Iris pigment epithelial cell (primary cell): ENCODE measurements at places on chromosomes 6 and 20.

DNA sequence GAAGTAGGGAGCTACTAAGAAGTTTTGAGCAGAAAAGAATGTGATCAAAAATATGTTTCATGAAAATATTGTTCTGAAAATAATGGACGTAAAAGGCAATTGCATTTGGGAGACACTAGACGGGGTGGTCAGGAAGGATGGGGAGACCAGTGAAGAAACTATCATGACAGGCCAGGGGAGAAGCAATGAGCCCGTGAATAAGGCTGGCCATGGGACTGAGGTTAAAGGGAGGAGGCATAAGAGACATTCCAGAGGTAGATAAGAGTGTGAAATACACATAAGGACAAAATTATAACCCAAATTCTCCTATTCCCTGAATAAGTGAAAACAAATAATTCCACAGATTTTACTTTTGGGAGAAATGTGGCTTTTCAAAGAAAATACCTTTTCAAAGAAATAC, 51.7 kb downstream of the MARCKS start:
- DNase-seq, result peak; percentile 12

DNA sequence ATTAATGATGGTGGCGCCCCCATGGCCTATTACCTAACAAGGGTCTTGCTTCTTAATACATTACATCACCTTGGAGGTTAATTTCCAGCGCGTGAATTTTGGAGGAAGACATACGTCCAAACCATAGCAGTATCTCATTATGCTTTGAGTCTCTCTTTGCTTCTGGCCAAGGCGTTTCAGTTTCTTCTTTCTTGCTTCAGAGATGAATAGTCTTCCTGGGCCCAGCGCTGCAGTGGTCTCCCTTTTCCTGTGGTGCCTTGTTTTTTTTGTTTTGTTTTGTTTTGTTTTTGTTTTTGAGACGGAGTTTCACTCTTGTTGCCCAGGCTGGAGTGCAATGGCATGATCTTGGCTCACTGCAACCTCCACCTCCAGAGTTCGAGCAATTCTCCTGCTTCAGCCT, 268.4 kb downstream of the SOX4 start:
- no peak for DNase-seq

DNA sequence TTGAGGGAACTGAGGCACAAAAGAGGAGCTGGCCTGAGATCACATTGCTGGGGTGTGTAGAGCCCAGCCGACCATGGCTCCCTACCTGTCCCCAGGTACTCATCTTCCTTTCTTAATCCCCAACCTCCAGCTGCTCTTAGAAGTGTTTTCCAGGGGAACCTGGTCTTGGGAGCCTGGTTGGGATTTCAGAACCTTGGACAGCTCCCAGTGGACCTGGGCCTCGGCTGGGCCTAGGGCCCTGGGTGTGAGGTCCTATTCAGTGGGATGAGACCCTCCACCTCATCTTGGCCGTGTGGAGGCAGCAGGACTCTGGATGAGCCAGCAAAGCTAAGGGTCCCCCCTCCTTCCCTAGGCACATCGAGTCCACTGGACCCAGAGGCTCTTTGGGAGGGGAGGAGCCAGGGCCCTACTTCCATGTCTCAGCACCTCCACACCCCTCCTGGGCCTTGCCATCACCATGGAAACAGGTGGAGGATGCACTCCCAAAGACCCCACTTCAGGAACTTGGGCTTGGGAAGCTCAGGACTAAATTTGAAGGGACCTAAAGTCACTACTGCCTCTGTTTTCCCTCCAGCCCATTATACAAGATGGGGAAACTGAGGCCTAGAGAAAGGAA, 38.5 kb downstream of the DLGAP4 start:
- DNase-seq, result peak; percentile 36

GRCh38 chr6:26071135-26071534, 16.1 kb upstream of the HFE start:
- DNase-seq, result no peak

DNA sequence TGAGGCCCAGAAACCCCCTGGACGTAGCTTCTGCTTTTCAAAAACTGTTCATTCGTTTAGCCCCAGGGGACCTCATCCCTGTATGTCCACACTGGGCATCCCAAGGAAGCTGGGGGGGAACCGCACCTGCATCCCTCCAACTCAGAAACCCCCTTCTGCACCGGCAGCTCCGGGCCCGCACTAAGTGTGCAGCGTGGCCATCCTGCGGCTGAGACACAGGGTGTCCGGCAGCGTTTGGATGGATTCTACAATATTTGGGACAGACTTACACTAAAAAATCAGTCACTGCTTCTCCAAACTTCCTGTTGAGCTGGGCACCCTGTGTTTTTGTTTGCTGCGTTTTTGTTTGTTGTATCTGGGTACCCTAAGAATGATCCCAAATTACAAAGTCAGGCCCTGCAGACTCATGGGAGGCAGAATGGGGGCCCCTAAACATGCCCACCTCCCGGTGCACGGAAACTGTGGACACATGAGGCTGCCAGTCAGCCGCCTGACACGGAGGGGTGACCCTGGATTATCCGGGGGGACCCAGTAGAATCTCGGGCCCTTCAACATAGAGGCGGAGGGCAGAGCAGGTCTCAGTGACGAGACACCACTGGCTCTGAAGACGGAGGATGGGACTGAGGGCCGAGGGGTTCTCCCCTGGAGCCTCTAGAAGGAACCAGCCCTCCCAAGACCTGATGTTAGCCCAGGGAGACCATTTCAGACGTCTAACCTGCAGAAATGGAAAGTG, 88.2 kb upstream of the BHLHE23 start:
- DNase-seq, result no peak

DNA sequence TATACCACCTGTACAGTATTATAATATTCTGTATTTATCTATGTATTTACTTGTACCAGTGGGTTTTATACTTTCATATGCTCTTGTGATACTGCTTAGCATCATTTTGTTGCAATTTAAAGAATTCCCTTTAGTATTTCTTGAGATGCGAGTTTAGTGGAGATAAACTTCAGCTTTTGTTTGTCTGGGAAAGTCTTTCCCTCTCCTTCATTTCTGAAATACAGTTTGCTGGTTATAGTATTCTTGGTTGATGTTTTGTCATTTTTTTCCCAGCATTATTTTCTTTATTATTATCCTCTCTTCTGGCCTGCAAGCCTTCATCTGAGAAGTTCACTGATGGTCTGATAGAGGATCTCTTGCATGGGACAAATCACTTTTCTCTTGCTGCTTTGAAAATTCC, 136.6 kb upstream of the MCHR2 start:
- DNase-seq, result no peak

- peak; percentile 67 for DNase-seq
Observed at GRCh38 chr20:2451939-2452732, 18.5 kb downstream of the SNRPB start.

- no peak for DNase-seq
Observed at GRCh38 chr20:8808202-8808535, 260.7 kb upstream of the PLCB4 start.

DNA sequence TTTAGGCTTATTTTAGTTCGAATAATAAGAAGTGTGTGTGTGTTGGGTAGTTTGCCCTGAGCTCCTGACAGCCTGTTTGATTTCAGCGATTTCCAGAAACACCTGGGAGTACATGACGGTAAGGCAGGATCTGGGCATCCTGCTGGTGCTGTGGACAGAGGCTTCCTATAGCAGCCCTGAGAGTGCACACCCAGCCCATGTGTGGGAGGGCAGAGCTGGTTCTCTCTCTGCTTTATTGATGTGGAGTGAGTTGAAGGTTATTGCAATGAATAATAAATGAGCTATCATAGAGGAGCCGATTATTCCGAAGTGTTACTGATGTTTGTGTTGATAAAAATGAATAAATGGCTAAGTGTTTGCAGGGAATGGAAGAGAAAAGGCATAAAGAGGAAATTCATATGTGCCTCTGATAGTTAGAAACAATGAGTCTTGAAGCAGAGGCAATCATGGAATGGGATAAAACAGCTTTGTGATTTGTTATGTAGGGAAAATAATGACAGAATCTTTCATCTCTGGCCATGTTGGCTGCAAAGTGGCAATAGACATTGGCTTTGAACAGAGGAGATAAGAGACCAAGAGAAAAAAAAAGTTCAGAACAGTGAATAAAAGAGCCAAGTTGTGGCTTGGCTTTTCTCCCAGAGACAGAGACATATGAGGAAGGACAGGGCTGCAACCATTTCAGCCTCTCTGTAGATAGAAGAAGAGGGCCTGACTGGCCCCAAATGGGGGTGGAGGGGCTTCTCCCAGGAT, 166.2 kb upstream of the CHD6 start:
- no peak for DNase-seq

- peak; percentile 39 for DNase-seq
Observed at GRCh38 chr20:38878866-38879265, 47.4 kb upstream of the FAM83D start.

DNA sequence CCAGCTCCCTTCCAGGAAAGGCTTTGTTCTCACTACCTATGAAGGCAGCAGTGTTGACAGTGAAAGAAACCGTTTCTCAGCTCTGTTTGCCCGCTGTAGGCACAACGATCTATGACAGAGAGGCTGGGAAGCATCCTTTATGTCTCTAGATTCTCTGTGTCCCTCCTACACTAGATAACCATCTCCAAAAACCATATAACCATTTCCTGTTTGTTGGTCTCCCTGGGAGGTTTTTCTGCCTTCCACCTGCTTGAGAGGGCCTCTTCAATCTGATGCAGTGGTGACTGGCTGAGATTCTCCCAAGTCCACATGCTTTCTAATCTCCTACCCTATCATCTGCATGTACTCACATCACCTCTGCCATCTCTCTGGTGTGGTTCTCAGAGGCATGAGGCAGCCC, 32.0 kb upstream of the TMEM217 start:
- DNase-seq, result no peak

- DNase-seq, result peak; percentile 62
Observed at GRCh38 chr6:105207524-105208269, 27.9 kb upstream of the POPDC3 start.

GRCh38 chr20:25637247-25637646, 13.4 kb upstream of the NANP start:
- no peak for DNase-seq

DNA sequence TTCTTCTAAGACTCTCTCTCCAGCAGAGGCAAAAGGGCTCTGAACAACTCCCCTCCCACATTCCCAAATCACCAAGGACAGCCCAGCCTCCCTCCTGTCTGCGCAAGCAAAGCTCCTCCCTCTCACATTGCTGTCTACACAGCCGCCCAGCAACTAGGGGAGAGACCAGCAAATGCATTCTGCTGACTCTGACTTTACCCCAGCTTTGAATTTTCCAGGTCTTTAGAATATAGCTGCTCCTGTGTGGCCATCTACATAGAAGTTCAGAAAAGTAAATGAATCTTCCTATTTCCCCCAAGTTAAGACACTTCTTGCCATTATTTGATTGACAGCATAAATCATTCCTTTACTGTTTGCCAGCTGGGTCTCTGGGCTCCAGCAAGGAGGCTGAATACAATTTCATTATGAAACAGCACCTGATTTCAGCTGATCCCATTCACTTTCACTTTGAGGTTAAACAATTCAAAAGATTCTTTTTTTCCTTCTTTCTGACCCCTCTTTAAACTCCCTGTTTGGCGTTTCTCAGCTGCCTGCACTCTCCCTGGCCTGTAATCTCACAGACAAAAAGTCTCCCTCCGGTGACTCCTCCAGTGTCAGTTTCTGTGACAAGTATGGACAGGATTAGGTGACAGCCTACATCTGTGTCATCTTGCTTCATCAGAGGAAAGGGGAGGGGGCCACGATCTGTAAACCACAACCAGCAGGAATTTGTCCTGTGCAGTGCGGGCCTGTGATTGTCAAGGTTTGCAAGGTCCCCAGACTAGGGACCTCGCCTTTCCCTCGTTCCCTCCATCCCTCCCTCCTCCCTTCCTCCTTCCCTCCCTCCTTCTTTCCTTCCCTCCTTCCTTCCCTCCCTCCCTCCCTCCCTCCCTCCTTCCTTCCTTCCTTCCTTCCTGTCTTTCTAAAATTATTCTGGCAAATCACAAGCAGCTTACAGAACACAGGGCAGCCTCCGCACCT, 205.6 kb upstream of the RIN2 start:
- DNase-seq, result no peak

GRCh38 chr6:42610416-42610815, 46.6 kb downstream of the UBR2 start:
- DNase-seq, result no peak

GRCh38 chr6:85795945-85796344, 153.3 kb upstream of the SYNCRIP start:
- no peak for DNase-seq
